ENCODE measurements at places on chromosomes 4 and X. TPM values are rescaled to one million over a fixed set of nuclear protein-coding genes. Genes with fewer than 3 reads are reported as not detected.

- DNase-seq = no peak
Observed at GRCh38 chrX:136725441-136726104, 55.2 kb downstream of the ARHGEF6 start.

Gene PDLIM3
- 56.9 TPM for total RNA-seq

- DNase-seq = no peak
Observed at GRCh38 chr4:155974996-155975395, 21.3 kb upstream of the CTSO start.

GRCh38 chrX:132004728-132005127 is 18.4 kb upstream of the STK26 start:
- no peak for DNase-seq

Gene WNK3
- 2.0 TPM for total RNA-seq

- DNase-seq = no peak
Observed at GRCh38 chrX:116142976-116143375, 27.6 kb upstream of the AGTR2 start.

Gene RADX
- 9.6 TPM for total RNA-seq

DNA sequence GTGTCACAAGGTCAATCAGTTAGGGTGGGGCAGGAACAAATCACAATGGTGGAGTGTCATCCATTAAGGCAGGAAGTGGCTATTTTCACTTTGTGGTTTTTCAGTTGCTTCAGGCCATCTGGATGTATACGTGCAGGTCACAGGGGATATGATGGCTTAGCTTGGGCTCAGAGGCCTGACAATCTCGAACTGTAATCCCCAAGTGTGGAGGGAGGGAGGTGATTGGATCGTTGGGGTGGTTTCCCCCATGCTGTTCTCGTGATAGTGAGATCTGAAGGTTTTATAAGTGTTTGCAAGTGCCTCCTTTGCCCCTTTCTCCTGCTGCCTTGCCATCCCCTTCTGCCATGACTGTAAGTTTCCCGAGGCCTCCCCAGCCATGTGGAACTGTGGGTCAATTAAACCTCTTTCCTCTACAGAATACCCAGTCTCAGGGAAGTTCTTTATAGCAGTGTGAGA is 36.7 kb upstream of the STS start:
- DNase-seq = no peak
